ENCODE measurements at places on chromosomes 2 and 18.

DNA sequence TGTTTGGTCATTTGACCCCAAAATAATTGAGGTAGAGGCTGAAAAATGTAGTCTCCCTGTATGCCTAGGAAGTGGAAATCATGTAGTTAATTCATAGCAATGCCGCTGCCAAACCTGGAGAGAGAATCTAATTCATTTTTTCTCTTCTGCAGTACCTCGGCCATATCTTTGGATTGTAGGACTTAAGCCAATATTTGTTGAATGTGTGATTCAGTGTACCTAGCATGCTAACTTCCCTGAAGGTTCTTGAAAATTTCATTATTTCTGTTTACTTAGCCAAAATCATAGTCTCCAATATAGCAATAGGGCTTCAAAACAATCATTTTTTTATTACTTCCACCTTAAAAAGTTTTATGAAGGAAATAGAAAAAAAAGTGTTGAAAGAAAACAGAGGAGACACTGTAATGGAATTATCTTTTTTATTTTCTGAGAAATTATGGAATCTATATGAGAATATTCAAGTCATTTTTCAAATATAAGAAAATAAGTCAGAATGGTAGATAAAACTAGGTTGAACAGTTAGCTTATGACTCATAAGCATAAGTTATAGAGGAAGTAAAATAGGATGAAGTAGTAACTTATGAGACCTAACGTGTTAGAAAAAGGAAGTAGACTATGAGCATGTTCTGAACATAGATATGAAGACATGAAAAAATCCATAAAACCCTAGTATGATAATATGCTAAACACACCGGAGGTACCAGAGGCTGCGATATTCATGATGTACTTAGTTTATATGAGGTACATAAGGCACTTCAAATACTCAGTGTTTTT is 35.2 kb upstream of the CDH19 start:
- no peaks in the 10 kb centered on the region for H3K4me1 ChIP-seq
- H3K4me3 ChIP-seq, result no peak overlapping the region
- no peak for DNase-seq
- no peaks in the 10 kb centered on the region for H3K27me3 ChIP-seq

DNA sequence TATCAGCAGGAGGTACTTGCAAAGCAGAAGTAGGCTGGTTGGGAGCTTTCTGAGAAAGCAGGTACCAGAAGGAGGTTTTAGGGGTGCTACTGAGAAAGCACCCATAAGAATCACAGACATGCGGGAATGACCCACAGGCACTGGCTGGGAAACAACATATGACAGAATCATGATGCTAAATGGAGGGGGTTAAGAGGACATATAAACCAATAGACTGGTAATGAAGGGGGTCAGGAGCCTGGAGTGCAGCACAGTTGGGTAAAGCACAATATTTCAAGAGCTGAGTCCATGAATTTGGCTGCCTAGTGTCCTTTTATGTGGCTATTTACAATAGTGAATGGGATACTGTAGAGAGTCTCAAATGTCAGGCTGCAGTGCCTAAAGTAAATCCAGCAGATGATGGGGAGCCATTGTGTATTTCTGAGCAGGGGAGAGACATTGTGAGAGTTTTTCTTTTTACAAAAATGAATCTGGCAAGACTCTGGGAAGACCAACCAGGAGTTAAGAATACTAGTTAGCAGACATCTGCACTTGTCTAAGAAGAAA is 27.6 kb upstream of the GMCL1 start:
- no peaks in the 10 kb centered on the region for H3K27me3 ChIP-seq
- DNase-seq, result no peak
- no peak overlapping the region for H3K27ac ChIP-seq
- H3K36me3 ChIP-seq, result 0 out of 2 replicates have a peak, but pooled peaks cover 11% of the 10 kb centered on the region
- H3K4me3 ChIP-seq, result no peak overlapping the region
- peaks cover 18% of the 10 kb centered on the region for H3K4me1 ChIP-seq

DNA sequence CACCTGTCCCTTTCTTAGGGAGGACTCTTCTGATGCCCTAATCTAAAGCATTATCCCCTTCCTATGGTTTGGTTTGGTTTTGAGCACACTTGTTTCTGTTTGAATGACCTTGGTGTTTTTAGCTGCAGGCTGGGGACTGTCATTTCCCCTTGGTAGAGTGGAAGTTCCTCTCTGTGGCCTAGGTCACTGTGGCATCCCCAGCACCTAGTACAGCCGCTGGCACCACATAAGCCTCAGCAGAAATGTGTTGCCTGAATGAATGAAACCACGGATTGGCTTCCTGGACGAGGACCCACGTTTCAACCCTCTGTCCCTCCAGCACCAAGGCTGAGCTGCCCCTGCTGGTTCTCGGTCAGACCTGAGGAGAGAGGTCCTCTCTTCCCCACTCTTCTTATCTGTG is 159.9 kb downstream of the CTIF start:
- H3K27me3 ChIP-seq, result no peaks in the 10 kb centered on the region
- H3K36me3 ChIP-seq, result no peaks in the 10 kb centered on the region
- peaks cover 3% of the 10 kb centered on the region for H3K4me1 ChIP-seq
- no peak overlapping the region for H3K27ac ChIP-seq

GRCh38 chr18:7941533-7941932 is 374.4 kb downstream of the PTPRM start:
- no peak overlapping the region for H3K4me3 ChIP-seq
- H3K4me1 ChIP-seq, result peaks cover 17% of the 10 kb centered on the region
- DNase-seq, result no peak

GRCh38 chr2:144924827-144925226 is 404.9 kb upstream of the ZEB2 start:
- H3K4me1 ChIP-seq, result no peaks in the 10 kb centered on the region
- H3K27ac ChIP-seq, result no peak overlapping the region
- no peaks in the 10 kb centered on the region for H3K36me3 ChIP-seq
- no peaks in the 10 kb centered on the region for H3K27me3 ChIP-seq
- DNase-seq, result no peak
